ENCODE measurements at places on chromosomes 2 and 18. TPM values are rescaled to one million over a fixed set of nuclear protein-coding genes. Genes with fewer than 3 reads are reported as not detected.

HOXD1 gene
- not detected for total RNA-seq

- no peak for DNase-seq
Measured at GRCh38 chr2:8431446-8432125, 250.3 kb upstream of the ID2 start.

GRCh38 chr2:27445615-27446014, 3.4 kb downstream of the KRTCAP3 start:
- no peak for DNase-seq

DNA sequence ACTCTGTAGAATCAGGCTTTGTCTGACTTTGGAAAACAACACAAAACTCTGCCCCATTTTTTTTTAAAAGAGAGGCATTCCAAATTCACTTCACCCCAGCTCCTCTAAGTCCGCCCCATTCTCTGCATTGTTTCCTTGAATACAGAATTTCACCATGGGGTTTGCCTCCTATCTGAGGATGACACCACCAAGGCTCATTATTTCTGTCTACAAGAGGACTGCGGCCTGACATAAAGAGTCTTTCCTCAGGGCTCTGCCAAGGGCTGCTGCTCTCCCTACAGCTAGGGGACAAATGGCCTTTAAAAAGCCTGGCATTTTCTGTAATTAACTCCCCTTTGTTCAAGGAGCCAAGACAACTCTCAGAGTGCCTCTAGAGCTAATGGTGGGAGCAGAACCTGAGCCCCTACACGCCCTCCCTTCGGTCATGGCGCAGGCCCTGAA, 4.6 kb downstream of the CHST10 start:
- no peak for DNase-seq

DNA sequence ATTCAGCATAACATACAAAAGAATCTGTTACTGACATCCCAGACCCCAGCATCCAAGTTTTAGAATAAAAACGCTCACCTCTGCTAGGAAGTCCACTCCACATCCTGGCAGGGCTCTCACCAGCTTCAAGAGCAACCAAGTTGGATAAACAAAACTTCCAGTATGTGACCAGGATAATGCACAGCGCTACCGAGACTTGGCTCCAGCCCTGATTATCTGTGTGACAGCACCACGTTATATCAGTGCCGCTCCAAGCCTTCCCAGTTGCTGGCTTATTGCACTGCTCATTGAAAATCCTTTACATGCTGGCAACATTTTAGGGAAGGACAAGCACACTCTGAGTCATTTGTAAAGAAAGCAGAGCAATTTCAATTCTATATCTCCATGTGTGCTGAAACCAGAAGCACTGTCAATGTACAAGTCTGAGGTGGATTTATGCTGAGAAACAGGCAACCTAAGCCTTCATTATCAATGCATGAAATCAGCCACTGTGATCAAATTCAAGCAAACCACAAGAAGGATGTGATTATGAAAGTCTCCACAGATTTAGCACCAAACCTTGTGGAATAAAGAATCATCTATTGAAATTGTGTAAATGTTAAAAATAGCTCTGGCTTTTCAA, 115.7 kb downstream of the ZNF385B start:
- DNase-seq, result no peak

FKBP1B gene
- total RNA-seq, result 0.99 TPM

Measured in activated naive CD8-positive, alpha-beta T cell treated with anti-CD3 and anti-CD28 coated beads for 36 hours (primary cell).